Effector CD8-positive, alpha-beta T cell (primary cell): ENCODE measurements at places on chromosomes 4 and X.

- DNase-seq: peak; percentile 88
Measured at GRCh38 chr4:10116569-10117358, at the start of gene WDR1. TSS of gene WDR1 (minus strand) at chr4:10116799. CDS start at chr4:10116666, 133 bp downstream.

DNA sequence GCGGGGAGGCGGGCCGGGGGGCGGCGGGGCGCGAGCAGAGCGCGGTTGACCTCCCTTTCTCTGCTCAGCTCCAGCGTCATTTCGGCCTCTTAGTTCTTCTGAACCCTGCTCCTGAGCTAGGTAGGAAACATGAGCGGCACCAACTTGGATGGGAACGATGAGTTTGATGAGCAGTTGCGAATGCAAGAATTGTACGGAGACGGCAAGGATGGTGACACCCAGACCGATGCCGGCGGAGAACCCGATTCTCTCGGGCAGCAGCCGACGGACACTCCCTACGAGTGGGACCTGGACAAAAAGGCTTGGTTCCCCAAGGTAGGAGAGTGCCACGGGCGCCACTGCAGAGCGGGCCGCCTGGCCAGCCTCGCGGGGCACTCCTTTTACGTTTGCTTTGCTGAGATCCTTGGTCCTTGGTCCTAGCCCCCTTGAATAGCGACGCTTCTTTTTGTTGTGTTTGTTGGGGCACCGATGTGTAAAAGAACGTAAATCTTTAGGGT is at the start of gene HTATSF1:
Gene HTATSF1 (plus strand): TSS at position 37 of the 497 bp plus-strand sequence. CDS start 93 bp downstream, at position 130.
- no peak for DNase-seq

GRCh38 chr4:143215873-143216272 is 31.2 kb downstream of the USP38 start:
- DNase-seq: no peak

GRCh38 chr4:105215609-105216313 is 69.1 kb downstream of the TET2 start:
- DNase-seq: no peak

DNA sequence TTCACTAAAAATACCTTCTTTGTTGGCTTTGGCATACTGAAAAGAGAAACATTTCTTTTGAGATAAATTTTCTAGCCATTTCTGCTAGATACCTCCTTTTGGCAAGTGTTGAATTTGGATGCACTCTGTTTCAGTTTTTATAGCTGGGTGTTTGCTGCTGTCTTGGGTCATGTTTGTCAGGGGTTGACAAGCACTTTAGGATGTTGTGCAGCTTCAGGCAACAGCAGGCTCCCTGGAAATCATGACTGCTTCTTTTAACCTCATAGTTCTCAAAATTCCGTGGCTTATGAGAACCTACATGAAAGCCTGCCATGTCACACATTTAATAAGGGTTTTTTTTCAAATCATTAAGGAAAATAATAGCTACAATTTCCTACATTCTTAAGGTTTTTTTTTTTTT is 36.7 kb downstream of the CCSER1 start:
- no peak for DNase-seq

GRCh38 chr4:37793562-37793961 is 32.9 kb upstream of the PGM2 start:
- no peak for DNase-seq

- DNase-seq: no peak
Measured at GRCh38 chr4:145984563-145984962, 45.9 kb upstream of the ZNF827 start.

DNA sequence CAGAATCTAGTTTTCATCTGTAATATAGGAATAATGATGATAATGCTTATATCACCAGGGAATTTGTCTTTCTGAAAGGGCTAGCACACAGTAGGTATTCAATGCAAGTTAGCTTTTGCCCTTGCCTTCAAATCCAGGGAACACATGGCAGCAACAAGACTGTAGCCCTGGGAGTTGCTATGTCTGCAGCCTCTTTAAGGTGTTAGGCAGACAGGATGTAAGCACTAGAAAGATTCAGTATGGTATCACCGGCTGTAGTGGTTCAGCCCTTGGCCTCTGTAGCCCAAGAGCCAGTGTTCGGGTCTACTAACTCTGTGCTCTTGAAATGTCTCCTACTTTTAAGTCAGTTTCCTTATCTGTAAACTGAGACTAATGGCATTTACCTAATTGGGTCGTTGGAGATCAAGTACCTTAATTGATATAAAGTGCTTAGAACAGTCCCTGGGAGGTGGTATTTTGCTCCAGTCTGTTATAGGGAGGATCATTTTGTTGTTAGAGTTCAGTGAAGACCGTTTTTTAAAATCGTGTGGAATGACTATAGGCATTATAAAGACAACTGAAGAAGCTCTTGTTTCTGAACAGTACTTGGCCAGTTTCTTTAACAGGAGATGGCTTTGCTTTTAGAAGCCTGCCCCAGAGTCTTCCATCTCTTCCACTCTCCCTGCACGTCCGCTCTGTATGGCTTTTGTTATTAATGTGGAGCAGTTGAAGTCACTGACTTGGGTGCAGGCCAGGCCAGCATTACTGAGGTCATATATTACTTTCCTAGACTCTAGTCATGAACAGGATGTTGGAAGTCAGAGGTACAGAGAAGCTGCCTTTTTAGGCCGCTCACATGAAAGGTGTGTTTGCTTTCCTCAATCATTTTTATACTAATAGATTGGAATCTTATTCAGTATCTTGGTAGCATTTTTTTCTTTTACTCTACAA is 44.8 kb downstream of the GAB1 start:
- DNase-seq: no peak

DNA sequence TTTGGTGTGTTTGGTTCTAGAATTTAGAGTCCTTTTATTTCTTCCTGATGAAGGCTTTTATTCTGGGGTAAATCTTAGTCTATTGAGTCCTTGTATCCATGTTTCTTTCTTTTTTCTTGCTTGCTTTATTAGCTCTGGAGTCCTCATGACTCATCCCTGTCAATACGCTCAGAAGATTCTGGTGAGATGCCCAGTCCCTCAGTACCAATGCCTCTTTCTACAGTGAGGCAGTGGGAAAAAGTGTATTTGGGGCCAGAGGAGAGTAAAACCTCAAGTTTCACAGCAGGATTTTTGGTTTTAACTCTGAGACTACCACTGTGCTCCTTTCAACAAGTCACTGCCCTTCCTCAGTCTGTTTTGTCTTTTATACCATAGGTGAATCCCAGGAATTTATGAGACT is 368.0 kb downstream of the GBA3 start:
- no peak for DNase-seq

DNA sequence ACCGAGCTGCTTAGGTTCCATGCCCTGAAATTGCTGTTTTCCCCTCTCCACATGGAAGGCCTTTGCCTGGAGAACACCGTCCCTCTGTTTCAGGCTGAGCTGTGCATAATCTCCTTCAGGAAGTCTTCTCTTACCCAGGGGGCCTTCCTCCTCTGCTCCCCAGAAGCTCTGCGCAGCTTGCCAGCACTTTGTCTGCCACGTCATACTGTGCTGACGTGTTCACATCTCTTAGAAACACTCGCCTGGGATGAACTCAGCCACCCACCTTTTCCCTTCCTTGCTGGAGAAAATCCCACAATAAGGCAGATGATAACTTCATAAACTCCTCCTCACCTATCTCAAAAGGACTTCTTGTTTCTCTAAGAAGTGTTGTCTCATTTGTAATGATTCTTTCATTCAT is 110.7 kb downstream of the ARHGAP10 start:
- DNase-seq: no peak

GRCh38 chrX:39983715-39984114 is 114.0 kb downstream of the BCOR start:
- no peak for DNase-seq

DNA sequence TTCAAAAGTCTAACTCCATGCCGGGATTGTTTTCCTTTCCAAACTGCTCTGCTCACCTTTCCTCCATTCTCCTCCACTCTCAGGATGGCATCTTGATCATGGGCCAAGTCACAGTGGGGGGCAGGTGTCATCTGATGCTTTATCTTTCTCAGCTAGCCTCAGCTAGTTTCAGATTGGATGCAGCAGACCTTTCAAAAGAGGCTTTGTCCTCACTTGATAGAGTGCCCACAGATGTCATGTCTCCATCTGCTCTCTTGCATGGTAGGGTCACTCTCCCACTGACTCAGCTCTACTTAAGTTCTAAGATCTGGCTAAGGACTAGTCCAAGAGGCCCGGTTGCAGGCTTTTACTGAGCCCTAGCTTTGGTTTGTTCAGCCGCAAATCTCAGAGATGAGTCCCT is 341.8 kb upstream of the GALNT7 start:
- no peak for DNase-seq

GRCh38 chr4:158845311-158846041 is 76.7 kb downstream of the FNIP2 start:
- no peak for DNase-seq

DNA sequence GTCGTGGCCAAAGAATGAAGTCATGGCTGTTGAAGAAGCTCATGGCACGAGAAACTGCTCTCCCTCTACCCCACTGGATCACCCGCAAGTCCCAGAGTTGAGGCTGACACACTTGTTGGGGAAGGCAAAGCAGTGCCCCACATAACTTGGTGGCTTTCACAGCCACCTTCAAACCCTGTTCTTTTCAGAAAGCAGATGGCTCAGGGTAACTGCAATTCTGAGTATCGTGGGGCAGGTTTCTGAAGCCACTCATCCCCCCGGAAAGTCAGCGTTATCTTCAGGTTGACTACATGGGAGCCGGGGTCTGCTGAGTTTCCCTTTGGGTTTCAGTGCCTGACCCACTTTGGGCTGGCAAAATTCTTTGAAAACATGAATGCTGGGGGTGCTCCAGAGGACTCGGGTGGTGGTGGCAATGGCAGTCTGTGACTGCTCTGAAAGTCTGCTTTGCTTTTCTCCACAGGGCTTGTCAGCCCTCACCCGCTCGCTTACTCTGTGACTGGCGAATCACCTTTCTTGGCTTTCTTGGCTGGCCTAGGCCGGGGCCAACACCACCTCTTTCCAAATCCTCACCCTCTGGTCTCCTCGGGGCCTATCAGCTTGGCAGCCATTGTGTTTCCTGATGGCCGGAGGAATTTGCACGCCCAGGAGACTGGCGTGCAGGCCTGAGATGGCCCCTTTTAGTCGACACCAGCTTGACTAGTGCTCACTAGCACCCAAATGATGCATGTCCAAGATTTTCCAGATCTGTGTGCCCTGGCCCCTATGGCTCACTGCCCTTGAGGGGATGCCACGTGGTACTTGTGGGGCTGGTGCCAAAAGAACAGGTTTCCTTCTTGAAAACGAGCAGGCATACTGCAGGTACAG is 7.3 kb downstream of the PPP1R3F start:
- no peak for DNase-seq

DNA sequence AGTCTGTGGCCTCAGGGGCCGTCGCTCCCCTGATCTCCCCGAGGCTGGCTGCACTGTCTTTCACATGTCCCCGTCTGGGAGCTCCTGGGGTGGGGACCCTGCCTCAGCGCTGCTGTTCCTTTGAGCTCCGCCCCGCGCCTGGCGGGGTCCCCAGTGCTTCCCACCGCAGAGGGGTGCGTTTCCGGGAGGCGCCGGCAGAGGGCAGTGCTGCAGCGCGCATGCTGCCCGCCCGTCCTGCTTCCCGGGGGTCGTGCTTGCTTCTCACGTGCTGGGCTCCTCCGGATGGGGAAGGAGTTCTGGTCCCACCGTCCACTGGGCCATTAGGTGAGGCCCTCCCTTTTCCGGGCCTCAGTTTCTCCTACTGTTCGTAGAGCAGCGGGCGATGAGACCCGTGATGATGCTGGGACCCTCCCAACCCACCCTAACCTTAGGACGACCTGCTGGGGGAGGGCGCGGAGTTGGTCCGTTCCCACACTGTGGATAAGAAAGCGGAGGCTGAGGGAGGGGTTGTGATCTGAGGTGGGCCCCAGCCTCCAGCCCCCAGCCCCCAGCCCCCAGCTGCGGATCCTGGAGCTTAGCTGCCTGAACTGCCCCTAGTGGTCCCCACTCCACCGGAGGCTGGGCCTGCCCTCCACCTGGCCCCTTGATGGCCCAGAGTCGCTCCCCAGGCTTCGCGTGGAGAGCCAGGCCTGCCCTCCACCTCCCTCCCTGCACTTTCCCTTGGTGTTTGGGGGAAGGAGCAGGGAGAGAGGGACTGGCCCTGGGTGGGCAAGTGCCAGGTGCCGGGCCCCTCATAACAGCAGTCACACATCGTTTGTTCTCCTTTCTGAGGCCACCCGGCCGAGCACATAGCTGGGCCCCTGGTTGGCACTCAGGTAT is 15.3 kb downstream of the CPZ start:
- no peak for DNase-seq

DNA sequence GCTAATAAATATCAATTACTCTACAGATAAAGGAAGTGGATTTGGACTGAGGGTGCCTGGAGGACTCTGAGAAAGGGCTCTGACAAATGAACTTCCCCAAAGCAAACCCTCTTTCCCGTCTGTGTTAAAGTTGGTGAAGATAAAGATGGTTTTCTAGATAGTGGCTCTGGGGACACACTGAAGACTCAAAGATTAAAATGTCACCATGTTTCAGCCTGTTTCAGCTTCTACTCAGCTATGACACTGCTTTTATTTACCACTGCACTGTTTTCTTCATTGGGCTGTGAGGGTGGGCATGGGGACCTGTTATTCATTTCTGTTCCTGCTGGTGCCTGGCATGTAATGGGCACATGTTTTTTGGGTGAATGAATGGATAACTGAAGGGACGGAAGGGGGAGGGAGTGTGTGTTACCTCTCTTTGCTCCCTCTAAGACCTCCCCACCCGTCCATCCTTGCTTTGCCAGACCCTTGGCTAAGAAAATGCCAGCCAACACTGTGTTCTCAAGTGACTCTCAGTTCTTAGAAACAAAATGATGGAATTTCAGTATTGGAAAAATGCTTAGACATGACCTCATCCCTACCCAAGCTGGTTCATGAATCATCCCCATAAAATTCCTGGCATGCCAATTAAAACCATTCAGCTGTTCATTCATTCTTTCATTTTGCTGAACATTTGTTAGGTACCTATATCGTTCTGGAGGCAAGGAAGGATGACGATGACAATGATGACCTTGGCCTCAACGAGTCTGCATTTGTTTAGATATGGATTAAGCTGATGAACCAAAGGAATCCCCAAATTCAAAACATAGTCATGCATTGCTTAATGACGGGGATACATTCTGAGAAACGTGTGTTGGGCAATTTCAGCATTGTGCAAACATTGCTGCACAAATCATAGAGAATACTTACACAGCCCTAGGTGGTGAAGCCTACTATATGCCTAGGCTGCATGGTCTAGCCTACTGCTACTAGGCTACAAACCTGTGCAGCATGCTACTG is 13.4 kb upstream of the STK32B start:
- DNase-seq: no peak

DNA sequence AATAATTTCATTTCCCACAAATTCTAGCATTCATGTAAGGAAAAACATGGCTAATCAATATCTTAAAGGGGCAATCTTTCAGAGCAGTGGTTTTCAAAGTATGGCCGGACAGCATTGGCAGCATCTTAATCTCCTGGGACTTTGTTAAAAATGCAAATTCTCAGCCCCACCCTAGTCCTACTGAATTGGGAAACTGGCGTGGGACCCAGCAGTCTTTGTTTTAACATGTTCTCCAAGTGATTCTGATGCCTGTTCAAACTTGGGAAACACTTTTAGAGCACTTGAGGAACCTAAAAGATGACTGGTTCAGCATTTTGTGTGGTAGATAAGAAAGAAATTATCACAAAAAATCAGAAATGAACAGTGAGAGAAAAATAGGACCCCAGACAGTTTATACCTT is 65.7 kb downstream of the ZFX start:
- no peak for DNase-seq
